Activated T-cell treated with anti-CD3 and anti-CD28 coated beads for 48 hours (primary cell): ENCODE measurements at places on chromosomes 1 and 21.
A peak's percentile ranks its signal among the peaks of the same experiment; 100 is the strongest.

DNA sequence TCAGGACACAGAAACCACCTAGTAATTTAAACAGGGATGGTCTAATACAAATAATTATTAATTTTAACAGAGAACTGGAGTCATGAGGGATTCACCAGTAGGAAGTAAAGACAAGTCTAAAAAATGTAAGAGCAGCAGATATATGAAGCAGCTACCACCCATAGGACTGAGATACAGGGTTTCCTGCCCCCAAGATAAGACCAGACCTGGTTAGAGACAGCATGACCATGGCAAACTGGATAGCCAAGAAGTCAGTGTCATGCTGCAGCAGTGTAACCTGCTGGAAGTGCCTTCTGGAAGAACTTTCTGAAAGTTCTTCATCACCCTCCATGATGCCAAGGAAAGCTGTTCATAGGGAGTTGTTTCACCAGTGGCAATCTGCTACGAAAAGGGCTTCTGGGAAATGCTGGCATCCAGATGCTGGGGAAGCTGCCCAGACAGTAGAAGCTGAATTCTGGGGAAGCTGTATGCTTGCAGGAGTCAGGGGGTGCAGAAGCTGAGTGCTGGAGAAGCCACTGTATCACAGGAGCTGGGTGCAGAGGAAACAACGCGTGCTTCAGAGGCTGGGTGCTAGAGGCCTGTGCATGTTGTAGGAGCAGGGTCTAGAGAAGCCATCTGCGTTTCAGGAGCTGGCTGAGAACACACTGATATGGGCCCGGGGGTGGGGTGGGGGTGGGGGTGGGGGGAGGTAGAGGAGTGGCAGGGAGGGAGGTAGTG, 356.4 kb downstream of the DISC1 start:
- DNase-seq = no peak

DNA sequence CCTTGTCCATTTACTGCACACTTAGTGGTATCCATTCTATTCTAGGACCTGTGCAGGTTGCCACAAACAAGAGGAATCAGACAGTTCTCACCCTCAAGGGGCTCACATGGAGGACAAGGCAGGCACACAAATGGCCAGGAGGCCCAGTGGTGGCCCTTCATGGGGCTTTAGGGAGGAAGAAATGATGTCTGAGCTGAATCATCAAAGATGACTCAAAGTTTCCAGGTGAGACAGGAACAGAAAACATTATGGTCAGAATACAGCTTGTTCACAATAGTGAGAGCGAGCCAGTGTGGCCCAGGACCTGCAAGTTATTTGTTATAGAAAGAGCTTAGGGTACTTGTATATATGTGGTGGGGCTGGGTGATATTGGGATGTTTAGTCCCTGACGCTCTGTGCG, 26.4 kb downstream of the SHISAL2A start:
- DNase-seq = peak; percentile 24

- no peak for DNase-seq
These were observed 3.3 kb downstream of the NR5A2 start for GRCh38 chr1:200030791-200031190.

GRCh38 chr1:34029515-34029914, 135.5 kb downstream of the CSMD2 start:
- no peak for DNase-seq

DNA sequence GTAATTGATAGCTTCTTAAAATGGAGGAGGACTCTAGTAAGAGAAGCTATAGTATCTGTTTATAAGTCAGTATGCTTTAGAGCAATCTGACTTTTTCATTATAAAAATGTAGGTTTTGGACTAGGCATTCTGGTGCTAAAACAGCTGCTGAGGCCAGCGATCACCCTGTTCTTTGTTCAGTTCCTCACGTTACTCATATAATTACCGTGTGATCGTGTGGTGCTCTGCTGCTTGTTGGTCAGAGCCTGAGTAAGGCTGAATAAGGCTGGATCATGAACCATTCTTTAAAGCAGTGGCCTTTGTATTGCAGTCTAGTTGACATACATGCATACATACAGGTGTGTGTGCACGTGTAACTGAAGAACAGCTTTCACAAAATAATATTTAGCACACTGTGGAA, 25.2 kb downstream of the CDC42 start:
- DNase-seq = no peak

GRCh38 chr1:211589782-211590721, 11.1 kb upstream of the SLC30A1 start:
- DNase-seq = no peak

GRCh38 chr1:171221665-171222591, 26.4 kb upstream of the FMO1 start:
- no peak for DNase-seq

- DNase-seq = no peak
These were observed 465.9 kb upstream of the DAB1 start for GRCh38 chr1:57889676-57890320.

DNA sequence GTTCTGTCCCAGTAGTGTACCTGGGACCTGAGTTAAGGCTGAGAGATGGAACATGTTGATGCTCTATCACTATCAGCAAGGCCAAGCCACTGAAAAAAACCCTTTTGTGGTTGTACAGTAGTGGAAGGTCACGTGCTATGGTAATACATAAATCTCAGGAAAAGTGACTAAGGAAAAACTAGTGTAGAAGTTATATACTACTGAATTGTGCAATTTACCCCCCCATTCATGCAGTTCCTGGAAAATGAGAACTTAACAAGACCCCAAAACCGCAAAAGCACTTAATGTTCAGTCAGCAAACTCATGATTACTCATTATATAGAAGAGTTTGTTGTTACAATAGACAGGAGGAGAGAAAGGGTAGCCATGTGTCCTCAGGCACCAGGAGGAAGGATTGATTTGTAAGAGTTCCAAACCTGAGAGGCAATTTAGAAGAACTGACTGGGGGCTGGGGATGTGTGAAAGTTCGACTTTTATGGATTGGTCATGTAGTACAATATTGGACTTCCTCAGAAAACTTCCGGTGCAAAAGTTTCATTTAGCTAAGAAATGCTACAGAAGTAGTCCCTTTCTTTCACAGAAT, 91.6 kb downstream of the RGL1 start:
- no peak for DNase-seq

- DNase-seq = no peak
These were observed 192.3 kb upstream of the C1orf87 start for GRCh38 chr1:60265560-60266535.

DNA sequence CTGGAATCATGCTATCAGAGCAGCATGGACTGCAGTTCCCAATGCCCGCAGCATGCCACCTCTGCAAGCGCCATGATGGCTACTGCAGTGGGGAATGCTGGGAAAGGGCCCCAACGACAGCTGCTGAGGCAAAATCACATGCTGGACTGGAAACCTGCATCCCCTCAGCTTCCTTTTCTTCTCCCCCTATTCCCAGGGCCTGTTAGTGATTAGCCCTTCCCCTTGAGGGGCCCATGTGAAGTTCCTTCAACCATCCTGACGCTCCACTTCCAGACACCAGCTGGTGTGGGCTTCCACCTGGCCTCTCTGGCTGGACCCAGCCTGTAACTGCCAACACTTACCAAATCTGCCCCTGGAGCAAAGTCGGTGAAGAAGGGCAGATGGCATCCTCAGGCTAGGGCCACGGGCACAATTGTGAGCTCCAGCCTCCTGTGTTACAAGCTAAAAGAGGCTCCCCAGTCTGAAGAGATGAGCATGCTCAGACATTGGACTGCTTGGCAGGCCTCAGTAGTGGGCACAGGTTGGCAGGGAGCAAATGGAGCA, 22.1 kb upstream of the SDC3 start:
- DNase-seq = no peak

GRCh38 chr1:22575532-22576149, 12.4 kb downstream of the EPHA8 start:
- no peak for DNase-seq

- DNase-seq = no peak
These were observed 13.7 kb upstream of the DUSP12 start for GRCh38 chr1:161735837-161736236.

- DNase-seq = peak; percentile 10
These were observed 755 bp upstream of the THRAP3 start for GRCh38 chr1:36223381-36223995.

DNA sequence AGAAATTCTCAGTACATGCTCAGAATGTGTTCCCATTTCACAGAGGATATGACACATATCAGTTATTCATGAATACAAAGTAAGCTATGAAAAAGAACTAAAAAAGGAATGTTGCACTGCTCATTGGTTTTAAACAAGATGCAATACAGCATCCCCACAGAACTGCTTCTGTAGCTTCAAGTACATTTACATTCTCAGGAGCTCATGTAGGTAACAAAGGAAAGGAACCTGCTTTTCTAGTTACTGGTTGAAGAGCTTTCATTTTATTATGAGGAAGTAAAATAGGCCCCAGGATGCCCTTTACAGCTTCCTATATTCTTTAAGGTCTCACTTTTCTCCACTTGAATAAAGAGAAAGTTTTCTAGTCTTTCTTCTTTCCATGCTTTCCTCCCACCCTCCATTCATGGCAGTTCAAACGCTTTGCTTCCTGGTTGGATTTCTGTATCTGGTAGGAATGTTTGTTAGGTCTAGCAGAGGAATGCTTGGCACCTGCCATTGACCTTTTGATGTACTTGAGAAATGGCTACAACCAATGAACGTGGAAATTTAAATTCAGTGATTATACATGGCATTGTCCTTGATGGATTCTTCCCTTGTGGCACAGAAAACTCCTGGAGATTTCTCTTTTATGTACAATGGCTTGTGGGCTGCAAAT, 27.1 kb upstream of the KCNK2 start:
- DNase-seq = no peak

GRCh38 chr1:212951947-212952640, 1.8 kb downstream of the VASH2 start:
- no peak for DNase-seq

DNA sequence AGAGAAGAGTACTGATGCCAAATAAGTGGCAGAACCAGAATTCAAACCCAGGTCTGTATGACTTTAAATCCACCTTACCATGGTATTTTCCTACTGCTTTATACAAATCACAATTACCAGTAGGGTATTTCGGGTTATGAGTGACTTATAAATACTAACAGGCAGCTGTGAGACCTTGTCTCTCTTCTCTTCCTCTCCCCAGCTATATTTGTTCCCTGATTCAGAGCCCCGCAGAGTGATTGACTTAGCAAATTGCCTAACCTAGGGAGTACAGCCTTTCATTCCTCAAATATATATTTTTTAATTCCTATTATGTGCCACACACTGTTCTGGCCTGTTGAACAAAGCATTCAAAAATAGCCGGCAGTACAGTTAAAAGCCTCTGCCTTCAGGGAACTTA, 168.0 kb downstream of the CLEC20A start:
- no peak for DNase-seq

DNA sequence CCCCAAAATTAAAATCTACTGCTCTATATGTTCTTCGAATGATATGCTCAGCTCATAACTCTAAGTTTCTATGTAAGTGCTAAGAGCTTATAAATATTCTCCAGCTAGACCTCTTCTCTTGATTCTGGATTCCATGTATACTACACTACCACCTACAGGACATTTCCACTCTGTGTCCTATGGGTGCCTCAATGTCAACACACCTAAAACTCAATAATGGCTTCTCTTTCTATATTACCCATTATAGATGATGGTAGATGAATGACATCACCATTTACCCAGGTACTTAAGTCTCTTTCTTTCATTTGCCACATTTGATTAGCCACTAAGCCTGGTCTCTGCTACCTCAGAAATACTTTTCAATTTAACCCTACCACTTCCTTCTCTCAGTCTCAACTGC, 41.3 kb downstream of the TBX19 start:
- DNase-seq = no peak

DNA sequence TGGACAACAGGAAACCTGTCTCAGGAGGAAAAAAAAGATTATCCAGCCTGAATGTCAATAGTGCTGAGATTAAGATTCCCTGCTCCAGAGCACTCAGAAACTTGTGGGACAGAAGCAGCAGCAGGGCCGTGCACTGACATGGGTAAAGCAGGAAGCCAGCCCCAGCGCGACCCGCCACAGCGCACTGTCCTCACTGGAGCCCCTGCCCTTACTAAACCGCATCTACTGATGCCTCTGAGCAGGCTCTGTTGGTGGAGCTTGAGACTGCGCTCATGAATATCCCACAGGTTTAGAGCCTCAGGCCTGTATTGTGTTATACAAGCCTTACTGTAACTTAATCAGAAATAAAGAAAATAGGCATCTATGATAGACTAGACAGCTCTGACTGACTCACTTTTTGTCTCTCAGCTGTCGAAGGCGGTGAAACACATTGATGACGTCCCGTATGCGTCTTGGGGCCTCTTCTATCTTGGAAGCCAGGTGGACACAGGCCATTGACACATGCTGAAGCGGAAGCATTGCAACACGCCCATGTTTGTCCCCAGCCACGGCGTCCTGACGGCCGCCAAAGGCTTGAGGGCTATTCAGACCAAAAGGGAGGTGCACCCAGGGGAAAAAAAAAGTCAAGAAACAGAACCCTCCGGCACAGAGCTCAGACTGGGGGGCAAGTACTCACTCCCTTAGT, 1.2 kb downstream of the CCNL2 start:
- no peak for DNase-seq
